ENCODE measurements at places on chromosomes 5 and 9. TPM values are rescaled to one million over a fixed set of nuclear protein-coding genes. Genes with fewer than 3 reads are reported as not detected.

The ADAMTS16 gene
- 5.6 TPM for total RNA-seq

The MYMK gene
- not detected for total RNA-seq

DNA sequence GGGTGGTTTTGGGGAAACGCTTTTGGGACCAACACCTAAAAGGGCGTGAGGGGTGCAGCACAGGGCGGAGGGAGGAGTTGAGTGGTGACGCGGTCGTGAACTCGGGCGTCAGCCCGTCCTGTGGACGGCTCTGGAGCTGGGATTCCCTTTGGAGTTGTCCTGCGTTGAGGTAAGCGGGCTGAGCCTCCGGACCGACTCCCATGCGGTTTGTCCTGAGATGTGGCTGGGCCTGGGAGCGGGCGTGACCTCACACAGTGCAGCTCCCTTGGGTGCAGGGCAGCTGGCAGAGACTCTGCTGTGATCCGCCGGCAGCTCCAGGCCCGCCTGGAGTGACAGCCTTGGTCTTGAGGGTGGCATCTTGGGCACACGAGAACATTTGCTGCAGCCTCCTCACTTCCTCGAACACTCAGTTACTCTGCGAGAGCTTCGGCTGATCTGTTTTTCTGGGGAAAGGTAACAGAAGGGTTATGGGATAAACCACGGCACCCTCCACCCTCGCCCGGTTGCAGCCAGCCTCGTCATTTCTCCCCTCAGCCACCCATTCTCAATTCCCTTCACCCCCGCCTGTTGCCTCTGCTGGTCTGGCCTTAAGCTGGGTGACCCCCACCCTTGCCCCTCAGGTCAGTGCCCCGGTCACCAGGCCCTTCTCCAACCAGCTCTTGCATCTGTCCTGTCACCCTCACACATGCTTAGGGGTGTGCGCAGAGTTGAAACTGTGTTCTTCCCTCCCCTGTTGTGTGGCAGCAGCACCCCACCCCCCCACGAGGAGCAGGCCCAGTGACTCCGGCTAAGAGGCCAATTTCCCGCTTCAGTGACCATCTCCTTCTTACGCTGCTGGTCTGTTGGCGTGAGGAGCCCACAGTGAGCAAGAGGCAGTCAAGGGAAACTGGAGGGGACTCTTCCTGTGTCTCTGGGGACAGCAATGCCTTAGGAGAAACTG lies 94.2 kb upstream of the COL5A1 start:
- no peaks in the 10 kb centered on the region for H3K36me3 ChIP-seq
- no peak overlapping the region for H3K4me3 ChIP-seq
- no peaks in the 10 kb centered on the region for H3K27me3 ChIP-seq
- no peak overlapping the region for H3K27ac ChIP-seq
- no peak for DNase-seq

DNA sequence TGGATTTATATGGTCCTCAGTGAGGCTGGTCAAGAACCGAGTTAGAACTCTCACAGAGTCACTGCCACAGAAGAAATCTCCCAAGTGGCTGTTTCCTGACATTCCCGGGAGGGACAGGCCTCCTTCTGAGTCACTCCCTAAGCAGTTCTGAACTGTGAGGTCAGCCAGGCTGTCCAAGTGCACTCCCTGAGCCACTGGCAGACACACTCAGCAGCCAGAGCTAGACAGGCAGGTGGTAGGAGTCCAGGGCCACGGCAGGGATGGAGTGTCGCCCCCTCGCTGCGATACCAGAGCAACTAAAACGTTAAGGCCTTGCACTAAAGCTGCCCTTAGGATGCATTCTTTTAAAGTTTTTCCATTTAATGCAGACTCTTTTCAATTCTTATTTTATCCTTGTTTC lies 3.4 kb downstream of the IL4 start:
- H3K4me1 ChIP-seq, result no peaks in the 10 kb centered on the region
- DNase-seq, result peak; percentile 14
- no peaks in the 10 kb centered on the region for H3K27me3 ChIP-seq
- H3K4me3 ChIP-seq, result no peak overlapping the region
- H3K36me3 ChIP-seq, result no peaks in the 10 kb centered on the region
- no peak overlapping the region for H3K27ac ChIP-seq

DNA sequence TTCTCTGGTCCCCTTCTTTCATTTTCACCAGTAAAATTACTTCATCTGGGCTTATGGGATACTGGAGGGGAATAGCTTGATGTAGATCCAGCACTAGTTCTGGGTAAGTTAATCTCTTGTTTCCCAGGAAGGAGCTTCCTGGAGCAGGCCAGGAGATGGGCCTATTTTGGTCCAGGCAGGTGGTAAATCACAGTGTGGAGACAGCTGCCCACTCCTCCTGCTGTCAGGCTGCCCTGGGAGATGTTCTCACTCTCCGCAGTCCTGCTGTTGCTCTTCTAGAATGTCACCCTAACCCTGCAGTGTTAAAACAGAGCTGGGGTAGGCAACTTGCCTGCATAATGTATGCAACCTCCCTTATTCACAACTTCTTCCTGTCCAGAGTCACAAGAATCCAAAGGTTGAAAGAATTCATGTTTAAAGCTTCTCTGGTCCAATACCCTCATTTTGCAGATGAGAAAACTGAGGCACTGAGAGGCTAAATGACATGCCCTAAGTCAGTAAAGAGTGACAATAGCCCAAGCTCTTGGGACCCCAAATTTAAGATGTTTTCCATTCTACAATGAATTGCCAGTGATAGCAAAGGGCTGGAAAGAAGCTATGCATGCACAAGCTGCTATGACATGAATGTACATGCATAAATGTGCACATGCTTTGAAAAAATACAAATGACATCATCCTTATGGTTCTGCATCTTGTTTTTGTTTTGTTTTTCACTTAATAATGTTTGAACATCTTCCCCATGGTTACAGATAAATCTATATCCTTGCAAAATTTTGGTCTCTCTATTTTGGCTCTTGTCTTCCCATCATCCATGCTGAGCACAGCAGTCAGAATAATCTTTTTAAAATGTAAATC lies 71.8 kb upstream of the ADRA1B start:
- no peak overlapping the region for H3K4me3 ChIP-seq
- no peak overlapping the region for H3K27ac ChIP-seq
- H3K4me1 ChIP-seq, result no peaks in the 10 kb centered on the region
- no peaks in the 10 kb centered on the region for H3K36me3 ChIP-seq
- no peak for DNase-seq
- H3K27me3 ChIP-seq, result no peaks in the 10 kb centered on the region

The GNE gene
- total RNA-seq, result 15.8 TPM

- no peak overlapping the region for H3K27ac ChIP-seq
- H3K4me1 ChIP-seq, result no peaks in the 10 kb centered on the region
- no peaks in the 10 kb centered on the region for H3K27me3 ChIP-seq
- no peak for DNase-seq
- no peak overlapping the region for H3K4me3 ChIP-seq
Observed at GRCh38 chr9:130034570-130034969, 8.4 kb downstream of the FNBP1 start.

The CCDC180 gene
- 5.2 TPM for total RNA-seq

Measured in body of pancreas (tissue), 4 donors.